ENCODE measurements at places on chromosomes 2 and 18. TPM values are rescaled to one million over a fixed set of nuclear protein-coding genes. Genes with fewer than 3 reads are reported as not detected.

SIX3 gene
- not detected for total RNA-seq

SGPP2 gene
- 18.2 TPM for total RNA-seq

TXNDC9 gene
- total RNA-seq, result 22.2 TPM

MDH1B gene
- not detected for total RNA-seq

WDR54 gene
- 3.5 TPM for total RNA-seq

CNDP1 gene
- total RNA-seq, result not detected

SLC39A10 gene
- 3.5 TPM for total RNA-seq

Measured in stomach (tissue), 19 donors.